Stimulated activated CD4-positive, alpha-beta T cell treated with anti-CD3 and anti-CD28 coated beads, Interleukin-15, amount 100 ng/mL, for 24 hours (primary cell): ENCODE measurements at places on chromosomes 4 and X.

DNA sequence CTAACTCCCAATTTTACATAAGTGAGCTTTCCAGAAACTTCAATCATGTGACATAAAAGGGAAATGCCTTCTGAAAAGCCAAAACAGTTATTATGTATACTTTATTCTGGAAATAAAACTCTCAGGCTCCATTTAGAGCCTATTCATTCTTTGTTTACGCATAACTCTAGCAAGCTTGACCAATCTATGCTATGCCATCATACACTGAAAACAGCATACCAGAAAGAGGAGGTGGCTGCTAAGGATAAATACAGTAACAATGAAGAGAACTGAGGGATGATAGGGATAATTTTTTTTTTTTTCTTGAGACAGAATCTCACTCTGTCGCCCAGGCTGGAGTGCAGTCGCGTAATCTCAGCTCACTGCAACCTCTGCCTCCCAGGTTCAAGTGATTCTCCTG, 24.4 kb downstream of the CDKL2 start:
- no peak for DNase-seq

DNA sequence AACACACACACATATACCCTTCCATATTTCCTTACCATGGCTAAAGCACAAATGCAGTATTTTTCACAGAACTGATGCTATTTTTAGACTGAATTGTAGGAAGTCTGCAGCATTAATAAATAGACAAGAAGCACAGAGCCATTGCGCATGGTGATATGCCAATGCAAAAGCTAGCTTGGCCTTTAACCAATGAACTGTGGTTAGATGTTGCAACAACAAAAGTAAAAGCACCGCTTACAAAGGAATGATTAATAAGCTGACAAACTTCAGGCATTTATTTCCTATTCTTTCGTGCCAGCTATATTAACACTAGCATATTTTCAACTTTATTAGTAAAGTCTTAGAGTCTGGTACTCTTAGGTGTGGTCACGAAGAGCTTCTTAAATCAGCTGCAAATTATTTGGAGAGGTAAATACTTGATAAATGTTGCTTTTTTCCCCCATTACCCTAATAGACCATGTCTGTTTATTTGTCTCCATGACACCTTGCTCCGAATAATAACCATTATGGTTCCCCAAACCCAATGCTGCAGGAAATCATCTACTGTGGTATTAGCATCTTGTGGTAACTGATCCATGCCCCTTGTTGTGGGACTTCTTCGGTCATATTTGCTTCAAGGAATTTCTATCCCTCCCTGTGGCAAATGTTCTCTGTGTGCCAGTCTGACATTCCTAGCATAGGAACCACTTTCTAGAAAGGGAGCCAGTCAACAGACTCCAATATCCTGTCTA, 306.1 kb upstream of the TAPT1 start:
- no peak for DNase-seq

- peak; percentile 76 for DNase-seq
Observed at GRCh38 chr4:38310446-38311043, 350.3 kb downstream of the PTTG2 start.

- DNase-seq, result no peak
Observed at GRCh38 chr4:186812592-186812991, 88.9 kb upstream of the FAT1 start.

GRCh38 chr4:2059046-2059725, at the start of gene NAT8L:
NAT8L (plus strand) TSS chr4:2059327; CDS start chr4:2059512, 185 bp downstream.
- DNase-seq, result peak; percentile 35
